Left cardiac atrium (tissue), 4 donors: ENCODE measurements at places on chromosomes 1 and 21.

GRCh38 chr1:15430787-15431570 lies 7.3 kb upstream of the CTRC start:
- DNase-seq = peak; percentile 65

DNA sequence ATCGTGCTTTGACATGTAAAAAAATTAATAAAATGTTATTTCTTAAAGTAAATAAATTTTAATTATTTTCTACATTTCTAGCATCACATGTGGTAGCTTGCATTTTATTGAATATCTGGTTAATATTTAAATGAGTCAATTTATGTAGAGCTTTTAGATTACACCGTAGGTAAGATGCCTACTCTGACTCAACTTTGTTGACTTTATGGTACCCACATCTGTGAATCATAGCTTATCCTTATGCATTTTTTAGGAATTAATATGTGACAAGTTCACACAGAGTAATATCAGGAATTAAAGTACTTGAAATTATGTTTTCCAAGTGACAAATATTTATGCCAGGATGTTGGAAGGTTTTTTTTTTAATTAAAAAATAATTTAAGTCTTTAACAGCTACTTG lies 120.7 kb downstream of the LEPR start:
- no peak for DNase-seq

DNA sequence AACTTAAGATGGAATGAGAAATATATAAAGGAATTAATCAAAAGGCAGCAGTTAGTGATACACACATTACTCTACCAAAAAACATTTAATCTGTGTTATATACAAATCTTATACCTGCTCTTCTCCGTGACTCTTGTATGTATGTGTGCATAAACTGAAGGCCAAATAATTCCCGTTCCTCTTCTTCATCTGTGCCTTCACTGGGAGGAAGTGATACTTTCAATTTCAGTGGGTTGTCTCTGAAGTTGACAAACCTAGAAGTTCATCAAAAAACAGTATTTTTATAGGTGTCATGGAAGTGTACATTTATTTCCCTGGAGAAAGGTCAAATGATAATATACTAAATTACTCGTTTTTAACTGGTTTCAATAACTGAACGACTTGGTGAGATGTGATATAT lies 19.3 kb downstream of the TRMT13 start:
- no peak for DNase-seq

- no peak for DNase-seq
Measured at GRCh38 chr1:199297174-199297573, 658.3 kb downstream of the PTPRC start.

DNA sequence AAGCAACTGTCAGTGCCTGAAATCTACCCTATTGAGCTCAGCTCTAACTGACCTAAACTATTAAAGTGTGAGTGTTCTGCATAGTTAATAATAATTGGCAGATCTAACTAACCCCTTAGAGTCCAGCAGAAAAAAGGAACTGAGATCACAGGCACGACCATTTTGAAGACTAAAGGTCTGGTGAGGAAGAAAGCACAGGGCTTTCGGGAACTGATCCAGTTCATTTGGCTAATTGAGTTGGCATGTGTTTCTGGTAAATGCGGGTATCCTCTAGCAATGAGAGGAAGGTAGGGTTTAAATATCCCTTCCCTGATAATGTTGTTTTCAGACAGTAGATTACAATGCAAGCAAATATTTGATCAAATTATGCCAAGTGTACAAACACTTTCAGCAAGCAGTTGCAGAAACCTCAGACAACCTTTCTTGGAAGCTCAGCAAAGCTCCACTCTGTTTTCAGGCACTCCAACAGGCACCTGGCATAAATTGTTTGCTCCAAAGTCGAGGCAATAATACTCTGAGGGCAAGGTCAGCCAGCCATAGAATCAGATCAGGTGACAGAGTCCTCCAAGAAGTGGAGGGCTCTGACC lies 100.8 kb downstream of the KCNK1 start:
- no peak for DNase-seq

DNA sequence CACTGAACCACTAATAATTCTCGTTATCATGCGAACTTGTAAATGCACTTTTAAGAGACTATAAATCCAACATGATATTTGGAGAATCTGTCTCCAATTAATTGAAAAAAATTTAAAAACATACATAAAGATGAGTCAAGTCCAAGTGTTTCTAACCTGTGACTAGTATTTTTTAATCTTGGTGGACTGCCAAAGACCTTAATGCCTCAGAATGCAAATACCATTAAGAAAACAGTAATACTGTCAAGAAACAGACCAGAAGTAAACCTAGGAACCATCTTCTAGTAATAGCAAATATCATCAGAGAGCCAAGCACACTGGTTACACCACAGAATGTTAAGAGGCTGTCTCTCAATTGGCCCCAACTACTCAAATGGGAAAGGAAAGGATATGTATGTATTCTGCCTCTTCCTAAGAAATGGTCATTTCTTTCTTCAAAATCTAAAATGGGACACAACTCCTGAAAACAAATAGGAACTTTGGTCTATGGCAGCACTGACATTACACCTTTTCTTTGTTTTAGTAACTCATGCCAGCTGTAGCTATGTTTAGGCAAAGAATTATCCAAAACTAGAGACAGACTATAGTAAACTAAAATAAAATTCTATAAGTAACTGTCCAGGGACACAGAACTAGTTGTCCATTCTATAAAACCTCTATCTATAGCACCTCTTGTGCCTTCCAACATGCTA lies 15.8 kb downstream of the SCYL3 start:
- DNase-seq = no peak

GRCh38 chr1:209629621-209630382 lies 22.4 kb downstream of the LAMB3 start:
- DNase-seq = no peak

DNA sequence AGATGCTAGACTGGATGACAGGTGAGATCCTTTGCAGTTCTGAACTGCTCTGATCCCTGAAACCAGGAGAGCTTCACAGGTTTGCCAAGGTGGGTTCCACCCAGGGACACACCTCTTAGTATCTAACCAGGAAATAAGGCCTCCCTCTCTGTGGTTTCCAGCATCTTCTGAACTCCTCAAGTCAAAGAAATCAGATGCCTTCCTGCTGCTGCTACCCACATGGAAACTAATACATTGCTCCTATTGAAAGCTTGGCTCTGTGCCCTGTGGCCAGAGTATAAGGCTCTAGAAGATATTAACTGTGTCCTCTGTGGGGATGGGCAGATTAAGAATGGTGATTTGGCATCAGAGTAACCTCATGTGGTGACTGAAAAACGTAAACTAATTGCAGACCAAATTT lies 75.0 kb upstream of the MRPS6 start:
- DNase-seq = no peak

GRCh38 chr1:30639881-30640452 lies 83.4 kb downstream of the MATN1 start:
- DNase-seq = no peak
